NCI-H2081 treated with DMSO at 0.1 percent for 48 hours (cell line): ENCODE measurements at places on chromosomes 12 and 14.

GRCh38 chr12:119448611-119449131 lies 114.1 kb downstream of the CCDC60 start:
- DNase-seq: no peak

GRCh38 chr12:64400041-64400440 lies 4.2 kb upstream of the XPOT start:
- DNase-seq: no peak

- DNase-seq: no peak
Observed at GRCh38 chr12:8449355-8449859, 6.4 kb upstream of the CLEC6A start.

DNA sequence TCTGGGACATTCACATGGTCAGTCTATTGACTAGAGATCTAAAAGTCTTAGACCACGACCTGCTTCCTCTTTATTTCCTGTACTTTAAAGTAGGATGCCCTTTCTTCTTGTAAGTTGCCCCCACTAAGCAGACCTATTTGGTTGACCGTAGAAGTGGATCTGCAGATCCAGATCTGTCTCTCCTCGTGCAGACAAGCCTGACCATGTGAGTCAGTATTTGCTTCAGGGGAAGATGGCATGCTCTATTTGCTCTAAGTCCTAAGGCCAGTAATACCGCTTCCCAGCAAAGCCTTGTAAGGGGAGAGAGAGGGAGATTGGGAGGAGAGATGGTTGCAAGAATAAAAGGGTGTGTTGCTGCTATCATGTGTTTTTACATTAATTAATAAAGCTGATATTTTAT lies 46.8 kb downstream of the KCNC2 start:
- DNase-seq: no peak

GRCh38 chr14:45251912-45252311 lies 1.1 kb downstream of the MIS18BP1 start:
- DNase-seq: no peak

- no peak for DNase-seq
Observed at GRCh38 chr12:28575593-28576205, 385.4 kb downstream of the CCDC91 start.

DNA sequence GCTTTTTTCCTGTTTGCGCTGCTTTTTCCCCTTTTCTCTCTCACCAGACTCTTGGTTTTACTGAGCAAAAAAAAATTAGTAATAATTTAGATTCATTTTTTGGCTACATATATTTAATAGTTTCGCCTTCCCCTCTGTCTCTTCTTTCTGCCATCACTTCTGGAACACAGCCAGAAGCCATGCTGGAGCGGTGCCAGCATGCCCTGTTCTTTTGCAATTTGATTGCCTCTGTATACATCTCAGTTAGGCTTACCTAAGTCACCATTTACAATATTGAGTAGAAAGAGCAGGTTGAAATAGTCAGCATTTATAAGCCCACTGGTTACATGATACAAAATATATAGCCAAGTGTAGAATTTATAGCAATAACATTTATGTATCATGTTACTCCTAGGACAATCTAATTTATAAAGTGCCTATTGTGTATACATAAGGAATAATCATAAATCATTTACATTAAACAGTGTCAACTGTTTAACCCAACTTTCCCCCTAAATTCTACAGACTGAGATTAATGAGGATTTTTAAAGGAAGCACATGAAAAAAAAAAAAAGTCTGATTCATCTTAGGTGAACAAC lies 413.8 kb upstream of the SOX5 start:
- DNase-seq: no peak

DNA sequence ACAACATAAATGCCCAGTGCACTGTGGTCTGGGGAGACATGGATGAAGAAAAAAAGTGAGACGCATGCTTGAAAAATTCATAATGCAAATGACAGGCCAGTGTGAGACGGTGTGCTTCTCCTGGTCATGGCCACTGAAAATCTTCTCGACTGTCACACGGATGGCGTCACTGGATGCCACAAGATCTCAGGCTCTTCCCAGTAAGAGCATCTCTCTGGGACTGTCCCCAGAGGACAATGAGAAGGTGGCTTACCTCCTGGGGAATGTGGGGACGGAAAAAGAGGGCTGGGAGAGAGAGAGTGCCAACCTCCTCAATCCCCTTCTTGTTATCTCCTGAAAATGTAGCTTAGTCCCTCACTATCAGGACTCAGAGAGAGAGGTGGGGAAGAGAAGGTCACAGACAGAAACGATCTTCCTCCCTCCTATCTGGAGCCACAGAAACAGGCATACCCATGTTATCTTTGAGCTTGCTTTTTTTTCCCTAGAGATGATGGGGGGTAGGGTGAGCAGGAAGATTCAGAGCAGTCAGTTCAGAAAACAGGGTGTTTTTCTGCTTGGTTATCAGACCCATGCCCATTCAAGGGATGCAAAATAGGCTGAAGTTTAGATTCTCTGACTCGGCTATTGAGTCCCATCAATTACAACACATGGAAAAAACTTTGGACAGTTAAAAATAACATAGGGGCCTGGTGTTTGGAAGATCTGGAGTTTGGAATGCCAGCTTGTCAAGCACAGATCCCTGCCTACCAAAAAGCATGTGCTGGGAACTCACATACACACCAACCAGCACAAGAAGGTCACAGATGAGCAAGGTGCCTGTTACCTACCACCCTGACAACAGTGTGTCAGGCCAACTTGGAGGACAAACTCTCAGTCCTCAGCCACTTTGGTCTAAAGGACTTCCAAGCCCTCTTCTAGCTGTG lies 24.2 kb downstream of the DPF3 start:
- no peak for DNase-seq

DNA sequence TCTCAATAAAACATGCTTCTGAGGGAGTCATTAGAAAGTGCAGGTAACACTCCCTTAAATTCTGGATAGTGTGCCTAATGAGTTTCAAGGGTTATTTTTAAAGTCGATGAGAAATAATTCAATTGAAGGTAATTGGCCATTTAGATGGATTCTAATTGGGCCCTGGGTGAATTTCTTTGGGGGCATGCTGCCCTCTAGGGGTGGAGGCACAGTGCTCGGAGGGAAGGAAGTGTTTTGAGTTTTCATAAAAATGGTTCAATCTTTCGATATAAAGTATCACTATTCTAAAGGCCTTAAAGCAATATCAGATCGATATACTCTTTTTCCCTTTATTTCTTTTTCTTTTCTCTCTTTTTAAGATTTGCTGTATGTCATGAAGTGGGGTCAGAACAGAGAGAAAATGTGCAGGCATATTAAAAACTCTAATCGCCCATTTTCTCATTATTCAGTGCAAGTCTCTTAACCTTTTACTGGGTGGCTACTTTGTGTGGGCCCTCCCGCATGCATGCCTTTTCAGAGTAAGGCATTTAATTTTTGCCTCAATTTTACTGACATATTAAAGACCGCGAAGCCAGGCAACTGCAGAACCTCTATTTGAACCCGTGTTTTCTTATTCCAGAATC lies 25.5 kb downstream of the NKX2-8 start:
- DNase-seq: no peak

DNA sequence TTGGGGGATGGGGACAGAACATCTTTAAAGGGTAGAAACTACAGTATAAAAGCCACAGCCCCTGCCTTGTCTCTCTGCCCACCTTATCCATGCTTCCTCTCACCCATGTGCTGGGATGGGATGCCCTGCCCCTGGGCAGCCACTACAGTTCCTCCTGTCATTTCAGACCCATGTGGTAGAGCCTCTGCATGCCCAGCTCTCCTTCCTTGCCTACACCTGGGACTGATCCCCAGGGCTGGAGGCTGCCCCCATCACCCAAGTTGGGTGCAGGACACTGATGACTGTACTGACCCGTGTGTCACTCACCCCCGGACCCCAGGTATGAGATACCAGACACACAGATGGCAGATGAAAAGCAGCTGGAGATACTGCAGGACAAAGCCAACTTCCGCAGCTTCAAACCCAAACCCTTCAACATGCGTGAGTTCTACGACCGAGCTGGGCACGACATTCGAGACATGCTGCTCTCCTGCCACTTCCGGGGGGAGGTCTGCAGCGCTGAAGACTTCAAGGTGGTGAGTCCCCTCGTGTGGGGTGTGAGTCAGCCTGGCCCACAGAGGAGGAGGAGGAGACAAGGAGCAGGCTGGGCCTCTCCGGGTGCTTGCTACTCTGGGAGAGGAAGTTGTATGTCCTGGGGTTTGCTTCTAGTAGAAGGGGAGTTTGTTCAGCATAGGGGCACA lies 2.2 kb downstream of the ASIC1 start:
- no peak for DNase-seq

DNA sequence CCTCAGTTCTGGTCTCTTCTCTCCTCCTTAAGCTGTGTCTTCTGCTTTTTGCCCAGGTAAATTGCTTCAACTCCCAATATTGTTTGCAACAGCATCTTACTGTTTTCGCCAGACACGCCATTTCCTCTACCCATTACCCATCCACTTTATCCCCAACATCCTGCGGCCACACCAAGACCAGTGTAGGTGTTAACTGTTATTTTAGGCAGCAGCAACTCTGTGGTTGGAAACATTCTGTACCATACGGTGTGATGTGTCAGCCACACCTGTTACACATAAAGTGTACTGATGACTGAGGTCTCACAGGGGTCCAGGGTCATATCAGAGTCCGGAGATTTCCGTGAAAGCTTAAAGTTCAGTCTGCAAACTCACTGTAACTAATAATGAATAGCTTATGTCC lies 21.8 kb upstream of the KLRD1 start:
- no peak for DNase-seq

- no peak for DNase-seq
Observed at GRCh38 chr12:132003846-132004245, 54.1 kb downstream of the EP400 start.

DNA sequence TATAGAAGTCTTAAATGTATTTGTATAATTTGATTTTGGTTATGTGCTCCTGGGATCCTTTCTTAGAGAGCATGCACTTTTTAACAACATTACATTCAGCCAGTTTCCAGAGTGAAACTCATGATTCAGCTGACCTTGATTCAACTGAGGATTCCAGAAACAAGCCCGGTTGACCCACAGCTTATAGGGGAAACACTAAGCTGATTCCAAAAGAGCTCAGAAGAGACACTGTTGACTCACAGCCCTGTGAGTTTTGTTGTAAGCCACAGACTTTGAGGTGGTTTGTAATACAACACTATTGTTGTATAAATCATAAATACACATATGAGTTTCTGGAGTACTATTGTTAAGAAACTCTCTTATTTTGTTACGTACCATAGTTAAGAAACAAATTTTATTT lies 133.8 kb upstream of the MGAT4C start:
- DNase-seq: no peak

GRCh38 chr12:95805864-95806671 lies 15.5 kb upstream of the NTN4 start:
- no peak for DNase-seq

DNA sequence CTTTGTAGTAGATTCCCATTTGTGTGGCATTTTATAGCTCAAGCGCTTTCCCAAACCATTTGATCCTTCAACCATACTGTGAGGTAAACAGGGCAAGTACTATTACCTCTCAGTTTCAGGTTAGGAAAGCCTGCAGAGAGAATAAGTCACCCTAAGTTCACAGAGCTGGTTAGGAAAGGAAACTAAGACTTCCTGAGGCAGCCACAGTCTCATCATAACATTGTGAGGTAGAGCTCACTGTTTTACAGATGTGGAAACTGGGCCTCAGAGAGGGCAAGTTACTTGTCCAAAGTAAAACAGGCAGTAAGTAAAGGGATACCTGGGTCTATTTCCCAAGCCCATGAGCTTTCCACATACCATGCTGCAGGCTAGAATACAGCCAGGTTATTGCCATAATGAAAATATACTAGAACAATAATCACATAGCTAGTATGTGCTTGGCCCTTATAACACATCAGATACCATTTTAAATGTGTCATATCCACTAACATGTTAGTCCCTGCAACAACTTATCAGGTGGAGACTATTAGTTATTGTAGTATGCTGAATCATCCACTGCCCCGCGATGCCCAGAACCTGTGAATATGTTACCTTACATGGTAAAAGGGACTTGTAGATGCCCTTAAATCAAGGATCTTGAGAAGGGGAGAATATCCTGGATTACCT lies 150.9 kb upstream of the GRIP1 start:
- no peak for DNase-seq

DNA sequence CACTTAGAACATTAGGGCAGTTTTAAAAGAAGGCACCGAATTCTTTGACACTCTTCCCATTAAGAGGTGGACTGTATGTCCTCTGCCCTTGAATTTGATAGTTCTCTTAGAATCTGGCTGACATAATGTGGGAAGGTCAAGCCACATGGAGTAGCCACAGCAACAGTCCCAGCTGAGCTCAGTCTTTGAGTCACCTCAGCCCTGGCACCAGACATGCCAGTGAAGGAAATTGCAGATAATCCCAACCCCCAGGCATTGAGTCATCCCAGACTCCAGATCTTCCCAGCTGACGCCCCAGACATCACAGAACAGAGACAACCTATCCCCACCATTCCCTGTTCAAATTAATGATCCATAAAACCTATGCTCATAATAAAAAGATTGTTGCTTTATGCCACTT lies 83.4 kb downstream of the GTF2A1 start:
- no peak for DNase-seq

GRCh38 chr12:47889040-47889439 lies 15.8 kb downstream of the VDR start:
- no peak for DNase-seq

GRCh38 chr14:88986146-88986841 lies 161.8 kb downstream of the TTC8 start:
- DNase-seq: no peak

DNA sequence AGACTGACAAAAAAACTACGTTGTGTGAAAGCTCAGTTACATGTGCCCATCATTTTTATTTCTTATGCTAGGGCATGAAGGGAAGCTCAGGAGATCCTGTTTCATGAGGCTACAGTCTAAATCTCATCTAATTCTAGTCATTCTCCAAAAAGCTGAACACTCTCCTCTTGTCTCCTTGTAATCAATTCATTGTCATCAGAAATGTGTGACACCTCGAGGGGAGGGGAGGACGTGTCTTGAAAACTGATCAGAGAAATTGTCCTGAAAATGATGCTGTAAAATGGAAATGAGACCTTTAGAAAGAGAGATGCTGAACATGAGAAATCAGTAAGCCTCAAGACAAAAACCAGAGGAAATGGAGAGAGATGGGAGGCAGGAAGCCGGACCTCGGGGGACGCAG lies 103.4 kb downstream of the DAD1 start:
- DNase-seq: no peak

DNA sequence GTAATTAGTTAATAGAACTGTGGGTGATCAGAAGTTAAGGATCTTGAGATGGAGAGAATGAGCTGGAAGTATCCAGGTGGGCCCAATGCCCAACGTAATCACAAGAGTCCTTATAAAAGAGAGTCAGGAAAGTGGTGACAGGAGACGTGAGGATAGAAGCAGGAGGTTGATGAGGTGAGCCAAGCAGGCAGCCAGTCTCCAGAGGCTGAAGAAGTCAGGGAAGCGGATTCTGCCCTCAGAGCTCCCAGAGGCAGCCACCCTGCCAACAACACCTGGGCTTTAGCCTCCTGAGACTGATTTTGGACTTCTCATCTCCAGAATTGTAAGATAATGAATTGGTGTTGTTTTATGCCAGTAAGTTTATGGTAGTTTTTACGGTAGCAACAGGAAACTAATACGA lies 10.1 kb upstream of the SAV1 start:
- DNase-seq: no peak
